GM03348 (cell line): ENCODE measurements at places on chromosomes 4 and X.
A peak's percentile ranks its signal among the peaks of the same experiment; 100 is the strongest.

- DNase-seq, result peak; percentile 65
Observed at GRCh38 chr4:38759113-38759789, 23.5 kb downstream of the TLR10 start.

GRCh38 chrX:139058831-139059495 lies 347.4 kb upstream of the FGF13 start:
- no peak for DNase-seq

DNA sequence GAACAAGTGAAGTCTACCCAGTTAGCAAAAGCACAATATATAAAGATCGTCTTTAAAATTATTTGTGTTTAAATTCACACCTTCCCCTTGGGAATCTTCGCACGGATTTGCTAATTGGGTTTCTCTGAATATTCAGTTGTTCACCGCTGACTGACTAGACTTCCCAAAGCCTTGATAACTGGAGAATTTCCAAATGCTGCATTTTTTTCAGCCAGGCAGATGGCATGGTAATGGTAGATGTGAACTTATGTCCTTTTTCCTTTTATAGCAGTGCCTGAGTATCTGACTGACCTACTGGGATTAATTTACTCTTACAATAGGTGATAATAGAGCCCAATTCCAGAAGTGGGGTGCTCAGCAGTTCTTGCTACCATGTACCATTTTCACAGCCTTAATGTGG lies 548.1 kb downstream of the PACRGL start:
- DNase-seq, result no peak

DNA sequence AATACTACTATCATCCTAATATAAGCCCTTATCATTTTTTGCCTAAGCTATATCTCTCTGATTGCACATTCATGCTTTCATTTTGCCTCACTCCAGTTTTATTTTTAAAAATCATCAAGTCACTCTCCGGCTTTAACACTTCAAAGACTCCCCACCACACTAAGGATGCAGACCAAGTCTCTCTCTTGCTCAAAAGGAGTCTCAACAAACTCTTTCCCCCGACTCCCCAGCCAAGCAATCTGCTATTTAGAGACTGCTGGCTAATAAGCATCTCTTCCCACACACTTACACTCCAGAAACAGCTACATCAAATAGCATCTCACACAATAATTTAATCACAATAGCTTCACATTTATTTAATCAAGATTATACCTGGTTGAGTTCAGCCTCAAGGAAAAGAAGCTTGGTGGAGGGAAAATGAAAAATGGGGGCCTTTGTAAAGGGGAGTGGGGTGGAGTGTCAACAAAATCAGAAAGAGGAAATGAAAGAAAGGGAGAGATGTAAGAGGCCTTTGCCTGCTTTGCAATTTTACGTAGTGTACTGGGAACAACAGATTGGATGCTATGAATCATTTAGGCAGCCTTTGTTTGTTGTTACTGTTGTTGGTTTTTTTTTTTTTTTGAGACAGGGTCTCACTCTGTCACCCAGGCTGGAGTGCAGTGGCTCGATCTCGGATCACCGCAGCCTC lies 104.1 kb upstream of the MCF2 start:
- DNase-seq, result no peak

DNA sequence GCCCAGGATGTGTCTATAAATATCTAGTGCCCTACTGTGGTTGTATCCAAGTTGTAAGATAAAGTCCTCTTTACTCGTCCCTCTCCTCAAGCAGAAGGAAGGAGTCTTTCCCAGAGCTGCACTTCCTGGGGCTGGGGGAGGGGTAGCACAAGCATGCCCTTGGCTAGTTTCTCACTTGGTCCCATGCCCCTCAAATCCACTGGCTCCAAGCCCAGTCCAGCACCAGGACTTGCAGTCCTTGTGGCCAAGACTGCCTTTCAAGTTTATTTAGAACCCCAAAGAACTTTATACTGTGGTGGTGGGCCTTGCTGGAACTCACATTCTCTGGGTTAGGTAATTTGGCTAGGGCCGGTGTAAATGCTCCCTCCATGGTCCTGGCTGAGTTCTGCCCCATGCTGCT lies 43.2 kb upstream of the SLC10A4 start:
- DNase-seq, result no peak

DNA sequence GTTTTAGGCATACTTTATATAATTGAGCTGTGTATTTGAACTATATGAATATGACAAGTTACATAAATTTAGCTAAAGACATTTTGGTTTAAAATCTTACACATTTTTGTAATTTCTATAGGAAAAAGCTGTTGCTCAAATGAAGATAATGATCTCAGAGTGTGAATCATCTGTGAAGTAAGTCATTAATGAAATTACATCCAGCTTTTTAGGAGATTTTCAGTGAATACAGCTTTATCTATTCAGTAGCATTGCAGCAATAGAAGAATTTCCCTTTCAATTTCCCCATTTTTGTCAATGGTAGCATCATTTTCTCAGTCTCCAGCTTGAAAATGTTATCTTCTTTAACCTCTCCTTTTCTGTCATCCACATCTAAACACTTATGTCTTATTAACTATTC lies 59.5 kb downstream of the CEP135 start:
- DNase-seq, result no peak

DNA sequence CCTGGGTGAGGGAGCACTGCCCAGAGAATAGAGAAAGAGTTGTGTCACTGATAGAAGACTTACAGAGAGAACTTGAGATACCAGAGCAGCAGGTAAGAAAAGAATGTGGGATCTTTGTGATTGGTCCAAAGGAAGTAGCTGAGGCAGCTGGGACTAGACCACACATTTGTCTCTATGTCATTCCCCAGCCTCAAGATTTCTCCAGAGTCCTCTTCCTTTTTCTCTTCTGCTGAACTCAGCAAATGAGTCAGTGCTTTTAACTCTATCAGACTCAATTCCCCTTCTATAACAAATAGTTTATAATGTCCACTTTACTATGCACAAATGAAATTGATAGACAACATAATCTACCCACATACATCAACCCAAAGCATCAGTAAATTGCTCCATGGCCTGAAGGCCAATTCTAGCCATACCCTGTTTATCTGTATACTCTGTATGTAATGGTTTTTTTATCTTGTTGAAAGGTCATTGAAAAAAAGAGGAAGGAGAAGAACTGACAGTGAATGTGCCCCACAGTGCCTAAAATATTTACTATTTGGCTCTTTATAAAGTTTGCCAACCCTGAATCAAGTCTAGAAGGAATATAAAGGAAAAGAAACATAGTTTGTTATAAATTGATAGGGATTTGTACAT lies 38.2 kb downstream of the ETDC start:
- DNase-seq, result no peak

- DNase-seq, result peak; percentile 29
Observed at GRCh38 chr4:83269256-83269655, 15.3 kb downstream of the COQ2 start.

GRCh38 chr4:183553601-183554345 lies 48.9 kb downstream of the ING2 start:
- no peak for DNase-seq

GRCh38 chr4:184094532-184095159 lies 123.0 kb downstream of the ENPP6 start:
- no peak for DNase-seq

- DNase-seq, result peak; percentile 13
Observed at GRCh38 chr4:71607780-71608677, 175.8 kb downstream of the GC start.

DNA sequence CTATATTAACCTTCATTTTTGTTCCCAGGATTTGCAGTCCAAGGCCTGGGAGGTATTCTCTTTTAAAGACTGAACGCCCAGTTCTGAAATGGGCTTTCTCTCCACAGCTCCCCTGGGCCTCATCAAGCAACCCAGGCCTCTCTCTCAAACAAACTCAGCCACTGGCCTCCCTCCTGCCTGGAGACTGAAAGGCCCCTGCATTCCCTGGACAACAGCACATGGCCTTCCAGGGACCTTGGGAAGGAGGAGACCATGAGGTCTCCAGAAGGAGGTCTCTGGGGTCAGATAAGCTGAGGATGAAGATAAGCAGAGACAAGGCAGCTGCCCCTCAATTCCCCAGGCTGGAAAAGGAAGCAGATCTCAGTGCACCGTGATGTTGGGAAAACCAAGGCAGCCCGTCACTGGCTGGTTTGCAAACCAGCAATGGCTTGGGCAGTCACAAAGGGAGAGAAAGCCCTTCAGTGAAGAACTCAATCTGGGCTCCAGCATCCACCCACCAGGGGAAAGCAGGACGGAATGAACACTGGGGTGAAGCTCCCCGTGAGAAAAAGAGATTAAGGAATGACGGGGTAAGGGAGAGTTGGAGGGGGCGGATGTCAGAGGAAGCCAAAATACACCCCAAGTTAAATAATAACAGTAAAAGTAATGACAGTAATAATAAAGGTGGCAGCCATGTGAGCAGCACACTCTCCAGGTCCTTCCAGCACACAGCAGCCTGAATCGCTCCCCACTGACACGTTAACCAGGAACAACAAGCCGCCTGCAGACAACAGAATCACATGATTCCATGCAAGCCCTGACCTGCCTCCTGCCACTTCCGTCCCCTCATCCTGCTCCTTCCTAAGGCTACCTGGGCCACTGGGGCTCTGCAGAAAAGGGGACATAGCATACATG lies 22.3 kb downstream of the AMOT start:
- DNase-seq, result no peak

- no peak for DNase-seq
Observed at GRCh38 chr4:37439809-37440474, 195.4 kb downstream of the NWD2 start.

DNA sequence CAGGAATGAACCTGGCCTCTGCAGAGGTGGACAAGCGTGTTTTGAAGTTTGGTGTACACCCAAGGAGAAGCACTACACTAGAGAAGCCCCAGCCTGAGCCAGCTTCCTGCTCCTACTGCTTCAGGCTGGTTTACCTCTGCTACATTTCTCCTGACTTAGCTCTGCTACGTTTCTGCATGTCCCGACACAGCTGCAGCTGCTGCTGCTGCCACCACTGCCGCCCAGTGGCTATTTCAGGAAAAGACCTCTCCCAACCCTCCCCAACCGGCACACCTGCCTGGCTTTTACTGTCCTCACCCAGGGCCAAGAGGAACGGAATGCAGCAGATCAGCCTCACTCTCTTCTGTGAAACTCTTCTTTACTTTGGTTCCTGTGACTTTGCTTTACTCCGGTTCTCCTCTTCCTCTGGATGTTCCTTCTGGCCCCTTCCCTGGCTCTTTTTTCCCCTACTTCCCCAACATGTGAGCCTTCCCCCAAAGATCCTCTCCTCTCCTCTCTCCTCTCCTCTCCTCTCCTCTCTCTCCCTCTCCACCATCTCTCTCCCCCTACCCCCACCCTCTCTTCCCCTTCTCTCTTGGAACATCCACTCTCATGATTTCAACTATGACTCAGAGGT lies 3.1 kb upstream of the P2RY4 start:
- peak; percentile 5 for DNase-seq

DNA sequence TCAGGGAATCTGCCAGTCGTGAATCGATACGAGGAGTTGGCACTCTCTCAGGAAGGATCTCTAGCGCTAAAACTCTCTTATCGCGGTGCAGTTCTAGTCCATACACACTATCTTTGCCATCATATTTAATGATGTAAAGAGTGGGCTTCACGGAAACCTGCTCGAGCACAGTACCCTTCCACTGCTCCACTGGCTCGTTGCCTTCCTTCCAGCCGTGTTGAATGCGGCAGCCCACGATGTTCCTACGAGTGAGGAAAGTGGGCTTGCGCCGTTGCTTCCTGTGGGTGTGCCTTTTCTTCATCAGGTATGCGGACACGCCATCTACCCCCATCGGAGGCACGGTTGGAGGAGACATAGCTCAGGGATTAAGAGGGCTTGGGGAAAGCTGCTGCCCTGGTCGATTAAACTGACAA lies 661 bp downstream of the SPIN4 start:
- DNase-seq, result peak; percentile 8

GRCh38 chrX:148984238-148984637 lies 483.8 kb downstream of the AFF2 start:
- no peak for DNase-seq

- DNase-seq, result peak; percentile 77
Observed at GRCh38 chr4:110005461-110006056, 92.9 kb downstream of the EGF start.

DNA sequence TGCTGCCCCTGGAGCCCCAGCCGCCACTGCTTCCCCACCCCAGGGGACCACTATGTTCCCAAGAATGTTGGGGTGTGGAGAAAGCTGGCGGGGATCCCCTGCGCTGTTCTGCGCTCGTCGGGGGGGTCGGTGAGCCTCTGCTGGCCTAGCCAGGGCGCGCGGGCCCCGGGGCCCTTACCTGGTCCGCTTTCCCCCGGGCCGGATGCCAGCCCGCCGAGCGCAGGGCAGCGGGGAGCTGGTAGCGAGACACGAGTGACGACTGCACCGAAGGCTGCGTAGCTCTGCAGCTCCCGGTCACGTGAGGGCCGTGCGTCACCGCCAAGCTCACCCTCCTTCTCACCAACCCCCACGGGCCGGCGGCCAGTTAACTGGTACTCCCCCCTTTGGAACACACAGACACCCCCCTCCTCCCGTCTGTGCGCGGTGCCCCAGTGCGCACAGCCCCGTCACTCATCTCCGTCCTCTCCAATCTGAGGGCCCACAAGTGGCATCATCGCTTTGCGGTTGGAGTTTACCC lies at the start of gene BEX1:
BEX1 (minus strand) TSS at position 254 of the 517 bp plus-strand sequence. CDS start 897 bp downstream, outside the sequence.
- DNase-seq, result peak; percentile 27

- peak; percentile 57 for DNase-seq
Observed at GRCh38 chr4:121307445-121308327, 73.1 kb downstream of the QRFPR start.

DNA sequence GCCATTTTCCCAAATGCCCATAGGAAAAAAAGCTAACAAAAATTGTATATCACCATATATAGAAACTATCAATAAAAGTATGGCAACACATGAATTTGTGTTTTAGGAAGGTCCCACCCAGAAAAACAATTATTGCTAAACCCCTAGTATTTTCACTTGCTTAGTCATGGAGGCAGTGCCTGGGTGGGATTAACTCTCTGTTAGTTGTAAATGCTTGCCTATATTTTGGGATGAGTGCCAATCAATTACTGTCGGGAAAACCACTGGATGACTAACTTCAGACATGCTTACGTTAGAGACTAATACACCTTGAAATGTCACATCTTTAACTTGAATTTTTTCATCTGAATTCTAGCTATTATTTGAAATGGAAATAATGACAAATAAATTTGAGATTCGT lies 33.9 kb downstream of the TMPRSS11A start:
- DNase-seq, result no peak

DNA sequence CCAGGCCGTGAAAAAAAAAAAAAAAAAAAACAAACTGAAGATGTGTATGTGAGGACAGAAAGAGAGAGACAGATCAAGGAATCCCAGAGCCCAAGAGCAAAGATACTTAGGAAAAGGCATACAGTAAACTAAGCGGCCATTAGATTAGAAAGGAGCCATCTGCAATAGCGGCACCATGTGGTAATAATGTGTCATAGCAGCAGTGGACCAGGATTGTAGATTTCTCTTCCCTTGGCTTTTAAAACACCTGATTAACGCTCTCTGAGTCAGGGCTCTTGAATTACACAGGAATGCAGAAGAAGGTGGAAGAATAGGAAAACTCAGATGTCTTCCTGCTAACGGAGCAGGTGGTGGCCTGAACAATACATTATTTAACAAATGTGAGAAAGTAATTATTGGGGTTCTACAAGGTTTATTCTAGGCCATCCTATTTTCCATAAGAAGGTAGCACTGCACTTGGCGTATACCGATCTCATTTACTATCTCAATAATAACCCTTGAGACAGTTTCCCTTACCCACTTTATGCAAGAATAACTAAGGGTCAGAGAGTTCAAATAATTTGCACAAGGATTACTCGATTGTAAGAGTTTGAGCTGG lies 182.7 kb downstream of the KCNIP4 start:
- peak; percentile 51 for DNase-seq

- DNase-seq, result no peak
Observed at GRCh38 chrX:3129256-3129655, 88.0 kb downstream of the ARSF start.

GRCh38 chrX:8988446-8988845 lies 45.5 kb downstream of the FAM9B start:
- DNase-seq, result peak; percentile 54
